NCI-H510A (cell line): ENCODE measurements at places on chromosomes 4 and X.

GRCh38 chr4:111937368-111937767 is 207.9 kb upstream of the FAM241A start:
- DNase-seq = no peak

- DNase-seq = no peak
Measured at GRCh38 chrX:21479695-21480270, 105.6 kb downstream of the CNKSR2 start.

GRCh38 chr4:14184265-14184664 is 556.7 kb upstream of the BOD1L1 start:
- no peak for DNase-seq

- no peak for DNase-seq
Measured at GRCh38 chrX:29488919-29489318, 726.4 kb upstream of the MAGEB2 start.

- DNase-seq = no peak
Measured at GRCh38 chr4:8602686-8603430, 10.3 kb downstream of the CPZ start.

GRCh38 chr4:13329963-13330362 is 154.2 kb downstream of the RAB28 start:
- no peak for DNase-seq

DNA sequence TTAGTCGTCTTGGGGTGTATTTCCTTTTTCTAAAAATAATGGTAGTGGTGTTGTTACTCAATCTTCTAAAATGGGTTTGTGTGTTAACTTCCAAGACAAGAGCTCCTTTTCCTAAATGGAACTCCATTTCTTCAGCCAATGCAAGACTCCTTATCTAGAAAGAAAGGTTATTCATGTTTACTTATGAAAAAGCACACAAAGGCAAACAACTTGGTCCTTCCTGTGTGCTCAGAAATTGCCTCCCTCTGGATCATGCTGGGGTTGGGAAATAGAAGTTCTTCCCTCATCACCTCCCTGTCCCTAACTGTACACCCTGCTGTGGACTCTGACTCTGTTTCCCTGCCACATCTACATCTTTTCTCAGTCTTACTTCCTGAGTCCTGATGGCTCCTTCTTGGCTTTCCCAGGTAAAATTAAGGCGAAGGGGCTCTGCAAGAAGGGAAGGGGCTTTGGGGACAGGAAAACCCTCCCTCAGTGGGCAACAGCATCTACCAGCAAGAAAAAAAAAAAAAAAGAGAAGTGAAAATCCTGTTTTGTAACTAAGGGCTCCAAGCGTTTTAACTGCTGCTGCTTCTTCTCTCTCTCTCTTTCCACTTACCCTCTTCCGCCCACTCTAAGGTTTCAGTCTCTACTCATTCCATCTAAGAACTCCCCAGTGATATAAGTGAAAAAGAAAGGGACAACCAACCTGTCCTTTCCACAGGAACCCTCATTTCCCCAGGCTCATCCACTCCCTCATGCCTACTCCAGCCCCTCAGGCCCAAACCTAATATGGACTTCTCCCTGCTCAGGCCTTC is 19.8 kb upstream of the TASL start:
- no peak for DNase-seq

DNA sequence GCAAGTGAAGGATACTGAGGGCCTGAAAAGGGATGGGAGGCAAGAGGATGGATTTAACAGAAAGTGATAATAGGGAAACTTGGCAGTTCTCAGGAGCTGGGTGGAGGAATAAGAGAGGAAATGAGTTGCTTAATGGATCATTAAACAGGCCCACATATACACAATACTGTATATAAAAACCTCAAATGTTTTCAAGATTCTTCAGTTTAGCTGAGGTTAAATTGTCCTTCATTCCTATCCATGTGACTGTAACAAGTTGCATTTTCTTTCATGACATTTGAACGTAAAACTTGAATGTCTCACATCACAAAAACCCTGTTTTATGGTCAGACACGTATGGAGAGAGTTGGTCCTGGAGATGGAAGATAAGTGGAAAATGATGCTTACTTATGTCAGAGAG is 76.5 kb upstream of the PLAC8 start:
- no peak for DNase-seq

- no peak for DNase-seq
Measured at GRCh38 chr4:188754372-188755002, 615.2 kb downstream of the TRIML1 start.

DNA sequence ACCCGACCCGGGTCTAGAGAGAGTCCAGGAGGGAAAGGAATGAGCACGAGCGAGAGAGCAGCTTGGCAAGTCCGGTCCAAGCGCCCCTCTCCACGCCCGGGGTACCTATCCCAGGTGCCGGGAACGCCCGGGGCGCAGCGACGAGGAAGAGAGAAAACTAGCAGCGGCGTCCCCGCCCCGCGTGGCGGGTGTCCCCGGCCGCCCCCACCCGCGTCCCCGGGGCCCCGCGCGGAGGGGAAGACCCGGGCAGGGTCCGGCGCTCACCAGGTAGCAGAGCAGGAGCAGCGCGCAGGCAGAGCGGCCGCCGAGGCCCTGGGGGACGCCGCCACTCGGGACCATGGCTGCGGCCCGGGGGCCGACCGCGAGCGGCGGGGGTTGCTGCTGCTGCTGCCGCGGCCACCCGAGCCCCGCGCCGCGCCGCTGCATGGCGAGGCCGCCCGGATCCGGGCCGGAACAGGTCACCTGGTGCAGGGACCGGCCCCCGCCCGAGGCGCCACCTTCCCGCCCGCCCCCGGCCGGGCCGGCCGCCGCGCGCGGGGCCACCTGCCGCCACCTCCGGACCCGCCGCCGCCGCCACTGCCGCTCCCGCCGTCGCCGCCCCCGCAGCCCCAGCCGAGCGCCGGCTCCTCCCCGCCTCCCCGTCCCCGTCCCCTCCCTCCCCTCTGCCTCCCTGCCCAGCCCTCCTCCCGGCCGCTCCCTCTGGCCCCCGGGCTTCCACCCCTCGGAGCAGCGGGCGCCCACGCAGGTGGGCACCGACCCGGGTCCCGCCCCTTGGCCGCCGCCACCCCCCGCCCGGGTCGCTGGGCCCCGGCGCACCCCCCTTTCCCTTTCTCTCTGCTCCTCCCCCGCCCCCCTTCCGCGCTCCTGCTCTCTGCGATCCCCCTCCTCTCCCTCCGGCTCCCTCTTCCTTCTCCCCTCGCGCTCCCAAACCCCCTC is at the start of gene SEL1L3:
Gene SEL1L3 (minus strand): TSS at position 578 of the 936 bp plus-strand sequence. CDS start 152 bp downstream, at position 426.
- no peak for DNase-seq

DNA sequence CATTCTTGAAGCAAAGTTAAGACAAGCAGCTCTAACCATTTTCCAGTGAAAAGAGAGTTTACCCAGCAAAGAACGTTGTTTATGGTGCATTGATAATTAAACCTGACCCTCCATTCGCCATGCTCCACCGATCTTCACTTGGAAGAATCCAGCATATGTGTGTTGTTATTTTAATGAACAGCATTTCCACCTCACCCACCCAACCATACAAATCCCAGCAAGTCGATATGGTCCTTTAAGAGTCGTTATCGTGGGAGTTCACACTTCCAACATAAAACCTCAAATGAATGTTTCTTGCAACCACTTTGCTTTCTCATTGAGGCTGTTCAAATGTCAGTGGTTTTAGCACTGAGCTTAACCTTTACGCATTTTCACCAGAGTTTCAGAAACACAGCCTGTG is 147.4 kb upstream of the LDB2 start:
- DNase-seq = no peak

- DNase-seq = no peak
Measured at GRCh38 chr4:112664611-112665010, 27.7 kb downstream of the LARP7 start.

GRCh38 chrX:100642290-100642689 is 1.7 kb upstream of the SRPX2 start:
- no peak for DNase-seq

DNA sequence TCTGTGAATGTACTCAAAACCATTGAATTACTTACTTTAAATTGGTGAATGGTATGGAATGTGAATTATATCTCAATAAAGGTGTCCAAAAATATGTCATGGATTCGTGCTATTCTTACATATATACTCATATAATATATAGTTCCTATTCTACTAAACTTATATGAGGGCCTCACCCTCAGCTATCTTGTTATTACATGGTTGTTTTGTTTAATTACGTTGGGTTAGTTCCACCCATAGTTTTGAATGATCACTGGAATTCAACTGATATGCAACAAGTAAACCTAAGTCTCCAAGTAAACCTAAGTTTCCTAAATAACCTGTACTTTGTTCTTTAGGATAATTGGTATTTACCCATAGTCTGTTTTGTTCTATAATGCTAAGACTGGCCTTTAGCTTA is 30.6 kb upstream of the CD99L2 start:
- DNase-seq = no peak

DNA sequence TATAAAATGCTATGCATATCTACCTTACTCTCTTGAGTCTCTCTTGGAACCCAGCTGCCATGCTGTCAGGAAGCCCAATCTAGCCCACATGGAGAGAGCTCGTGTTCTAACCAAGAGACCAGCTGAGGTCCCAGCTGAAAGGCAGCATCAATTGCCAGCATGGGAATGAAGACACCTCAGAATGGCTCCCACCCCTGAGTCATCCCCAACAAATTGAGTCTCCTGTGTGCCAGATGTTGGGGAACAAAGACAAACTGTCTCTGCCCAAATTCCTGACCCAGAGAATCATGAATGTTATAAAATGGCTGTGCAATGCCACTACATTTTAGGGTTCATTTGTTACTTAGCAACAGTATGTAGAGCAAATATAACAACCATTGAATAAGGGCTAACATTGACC is 105.2 kb upstream of the STX18 start:
- no peak for DNase-seq

GRCh38 chr4:158201322-158201721 is 9.0 kb upstream of the TMEM144 start:
- no peak for DNase-seq

GRCh38 chrX:7159149-7159861 is 11.4 kb upstream of the PUDP start:
- no peak for DNase-seq

- no peak for DNase-seq
Measured at GRCh38 chr4:185207466-185207865, 1.9 kb upstream of the SNX25 start.

GRCh38 chr4:3177905-3178304 is 71.1 kb upstream of the MSANTD1 start:
- DNase-seq = no peak

DNA sequence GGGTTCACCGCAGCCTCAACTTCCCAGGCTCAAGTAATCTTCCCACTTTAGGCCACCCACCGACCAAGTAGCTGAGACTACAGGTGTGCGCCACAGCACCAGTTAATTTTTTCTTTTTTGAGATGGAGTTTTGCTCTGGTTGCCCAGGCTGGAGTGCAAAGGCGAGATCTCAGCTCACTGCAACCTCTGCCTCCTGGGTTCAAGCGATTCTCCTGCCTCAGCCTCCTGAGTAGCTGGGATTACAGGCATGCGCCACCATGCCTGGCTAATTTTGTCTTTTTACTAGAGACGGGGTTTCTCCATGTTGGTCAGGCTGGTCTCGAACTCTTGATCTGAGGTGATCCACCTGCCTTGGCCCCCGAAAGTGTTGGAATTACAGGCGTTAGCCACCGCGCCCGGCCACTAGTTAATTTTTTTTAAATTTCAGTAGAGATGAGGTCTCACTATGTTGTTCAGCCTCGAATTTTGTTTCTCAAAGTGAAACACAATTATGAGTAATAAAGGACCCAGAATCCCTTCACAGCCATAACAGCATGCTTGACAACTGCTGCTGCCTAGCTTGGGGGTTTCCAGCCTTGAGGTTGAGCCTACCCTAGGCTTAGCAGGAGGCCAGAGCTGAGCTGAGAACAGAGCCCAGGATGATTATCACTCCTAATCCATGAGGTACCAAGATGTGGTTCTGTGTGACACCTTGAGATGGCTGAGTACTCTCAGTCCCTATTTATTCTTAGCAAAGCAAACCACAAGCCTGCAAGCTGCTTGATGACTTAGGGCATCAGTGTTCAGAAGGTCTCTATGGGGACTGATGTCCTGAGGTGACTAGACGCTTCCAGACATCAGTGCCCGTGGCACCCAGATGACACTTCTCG is 41.6 kb upstream of the NKRF start:
- no peak for DNase-seq

GRCh38 chr4:20639346-20639745 is 60.9 kb upstream of the PACRGL start:
- DNase-seq = no peak

DNA sequence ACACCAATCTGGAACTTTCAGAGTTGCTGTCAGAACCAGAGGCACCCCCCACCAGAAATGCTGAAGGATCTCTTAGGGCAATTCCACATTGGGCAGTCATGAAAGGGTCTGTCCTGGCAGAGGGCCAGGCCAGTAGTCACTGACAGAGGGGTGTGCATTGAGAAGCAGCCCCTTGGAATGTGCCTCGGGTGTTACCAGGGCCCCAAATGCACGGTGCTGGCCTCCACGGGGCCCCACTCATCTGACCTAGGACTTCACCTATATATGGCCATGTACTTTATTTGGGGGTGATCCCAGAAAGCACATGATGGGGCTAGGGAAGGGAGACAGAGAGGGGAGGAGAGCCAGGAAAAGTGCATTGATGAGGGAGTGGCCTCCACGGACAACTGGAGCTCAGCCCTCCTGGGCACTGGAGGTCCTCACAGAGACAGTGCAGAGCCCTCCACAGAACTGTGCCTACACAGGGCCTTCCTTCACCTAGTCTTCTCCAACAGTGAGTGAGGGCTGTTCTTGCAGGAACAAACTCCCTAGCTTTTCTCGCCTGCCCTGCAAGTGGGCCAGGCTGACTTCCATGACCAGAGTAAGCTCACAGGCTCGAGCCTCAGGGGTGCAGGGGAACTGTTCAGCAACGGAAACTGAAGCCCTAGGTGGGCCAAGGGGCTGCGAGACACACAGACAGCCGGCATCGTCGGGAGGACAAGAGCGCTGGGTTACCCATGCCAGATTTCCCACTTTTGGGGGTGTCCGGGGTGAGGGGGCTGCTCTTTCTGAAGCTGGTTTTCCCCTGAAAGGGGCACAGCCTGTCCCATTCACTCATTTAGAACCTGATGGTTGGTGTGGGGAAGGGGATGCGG is 136.2 kb downstream of the HMX1 start:
- DNase-seq = no peak

GRCh38 chr4:168919706-168920324 is 90.2 kb downstream of the CBR4 start:
- DNase-seq = no peak

- DNase-seq = no peak
Measured at GRCh38 chrX:137427426-137427778, 138.5 kb upstream of the ZIC3 start.

GRCh38 chr4:7564242-7564641 is 129.5 kb upstream of the PSAPL1 start:
- DNase-seq = no peak

- no peak for DNase-seq
Measured at GRCh38 chrX:38279188-38279587, 48.1 kb downstream of the RPGR start.

- DNase-seq = peak; percentile 31
Measured at GRCh38 chrX:119155416-119156035, 27.9 kb upstream of the KIAA1210 start.

GRCh38 chrX:151725338-151725614 is 9.3 kb upstream of the CNGA2 start:
- no peak for DNase-seq

GRCh38 chr4:7255488-7255881 is 63.1 kb downstream of the SORCS2 start:
- DNase-seq = no peak

- DNase-seq = no peak
Measured at GRCh38 chr4:1993169-1993516, 15.6 kb downstream of the NELFA start.

GRCh38 chrX:34509394-34509793 is 147.7 kb downstream of the TMEM47 start:
- no peak for DNase-seq
